NCI-H1092 treated with DMSO at 0.1 percent for 48 hours (cell line): ENCODE measurements at places on chromosomes 5 and 9.

DNA sequence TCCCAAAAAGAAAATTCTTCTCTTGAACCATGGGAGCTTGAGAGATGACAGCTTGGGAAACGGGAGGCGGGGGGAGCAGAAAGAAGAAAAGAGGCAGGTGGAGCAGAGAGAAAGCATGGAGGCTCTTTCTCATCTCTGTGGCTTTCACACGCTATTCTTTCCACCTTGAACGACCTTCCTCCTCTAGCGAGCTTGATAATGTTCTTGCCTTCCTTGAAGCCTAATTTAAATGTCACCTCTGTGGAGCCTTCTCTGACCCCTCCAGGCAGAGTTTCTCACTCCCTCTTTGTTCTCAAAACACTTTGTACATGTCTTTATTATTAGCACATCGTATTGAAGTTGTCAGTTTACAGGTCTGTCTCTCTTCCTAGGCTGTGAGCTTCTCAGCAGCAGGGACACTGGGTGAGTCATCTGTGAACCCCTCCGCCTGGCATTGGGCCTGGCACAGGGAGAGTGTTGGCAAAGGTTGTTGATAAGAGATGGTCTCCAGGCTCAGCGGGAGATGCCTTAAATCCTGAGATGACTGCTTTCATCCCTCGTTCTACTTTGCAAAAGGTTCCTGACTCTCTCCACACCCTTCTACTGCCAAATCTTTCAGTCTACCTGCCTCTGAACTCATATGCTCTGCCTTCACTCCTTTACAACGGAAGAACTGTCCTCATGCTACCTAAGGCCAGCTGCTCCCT, 14.1 kb upstream of the STRBP start:
- DNase-seq = peak; percentile 19

DNA sequence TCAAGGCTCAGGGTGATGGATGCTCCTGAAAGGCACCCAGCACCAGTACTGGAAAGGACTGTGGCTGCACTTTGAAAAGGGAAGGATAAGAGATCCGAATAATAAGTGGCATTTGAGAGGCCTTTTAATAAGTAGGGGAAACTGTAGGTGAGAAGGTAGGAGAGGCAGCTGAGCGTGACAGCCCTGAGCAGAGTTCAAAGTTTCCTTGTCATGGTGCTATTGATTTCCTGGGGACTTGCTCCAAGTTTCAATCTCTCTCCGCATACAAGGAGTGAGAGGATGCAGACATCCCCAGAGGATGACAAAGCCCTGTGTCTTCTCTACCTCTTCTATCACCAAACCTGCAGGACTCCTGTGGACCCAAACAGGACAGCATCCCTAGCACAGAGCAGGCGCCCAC, 354.5 kb downstream of the SPOCK1 start:
- DNase-seq = no peak

DNA sequence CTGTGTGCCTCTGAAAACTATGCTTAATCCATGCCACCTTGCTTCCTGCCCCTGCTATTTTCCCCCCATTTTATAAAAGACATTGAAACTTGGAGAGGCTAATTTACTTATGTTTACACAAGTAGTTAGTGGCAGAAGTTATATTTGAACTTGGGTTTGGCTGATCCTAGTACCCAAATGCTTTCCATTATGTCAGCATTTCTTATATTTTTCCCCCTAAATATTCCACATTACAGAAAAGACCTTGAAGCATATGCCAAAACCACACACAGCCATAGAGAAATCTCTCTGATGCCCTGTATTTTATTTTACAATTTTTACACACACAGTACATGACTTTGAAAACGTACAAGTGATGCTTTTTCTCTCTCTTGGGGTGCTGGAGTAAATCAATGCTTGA, 11.2 kb downstream of the C1QTNF2 start:
- DNase-seq = no peak

- DNase-seq = no peak
Observed at GRCh38 chr5:142479854-142480519, 155.2 kb upstream of the SPRY4 start.

DNA sequence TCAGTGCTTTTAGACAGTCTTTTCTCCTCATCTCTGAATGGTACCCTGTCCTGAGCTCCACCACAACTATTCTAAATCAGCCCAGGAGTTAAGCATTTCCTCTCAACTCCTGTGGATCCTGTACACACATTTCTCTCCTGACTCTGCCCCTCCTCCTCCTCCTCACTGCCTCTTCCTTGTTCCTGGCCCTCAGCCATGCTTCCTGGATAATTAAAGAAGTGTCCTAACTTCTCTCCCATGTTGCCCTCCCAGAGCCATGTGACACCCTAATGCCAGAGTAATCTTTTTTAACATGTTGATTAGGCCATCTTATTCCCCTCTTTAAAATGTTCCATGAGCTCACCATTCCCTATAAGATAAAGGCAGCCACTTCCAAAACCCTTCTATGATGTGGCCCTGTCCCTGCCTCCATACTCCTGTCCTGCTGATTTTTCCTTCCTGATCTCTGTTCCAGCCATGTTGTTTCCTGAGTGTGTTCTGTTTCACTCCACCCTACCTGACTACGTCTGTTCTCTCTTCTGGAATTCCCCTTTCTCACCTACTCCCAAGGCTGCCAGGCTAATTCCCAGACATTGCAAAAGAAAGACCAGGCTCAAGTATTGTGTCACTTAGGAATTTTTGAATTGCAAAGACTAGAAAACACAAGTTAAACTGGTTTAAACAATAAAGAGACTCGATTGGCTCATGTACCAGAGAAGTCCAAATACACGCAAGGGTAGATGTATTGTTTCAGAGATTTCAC, 295.2 kb downstream of the MAST4 start:
- DNase-seq = no peak

GRCh38 chr9:133774799-133775198, 36.6 kb upstream of the SARDH start:
- DNase-seq = no peak

GRCh38 chr9:27471366-27471765, 52.7 kb upstream of the IFNK start:
- DNase-seq = no peak

DNA sequence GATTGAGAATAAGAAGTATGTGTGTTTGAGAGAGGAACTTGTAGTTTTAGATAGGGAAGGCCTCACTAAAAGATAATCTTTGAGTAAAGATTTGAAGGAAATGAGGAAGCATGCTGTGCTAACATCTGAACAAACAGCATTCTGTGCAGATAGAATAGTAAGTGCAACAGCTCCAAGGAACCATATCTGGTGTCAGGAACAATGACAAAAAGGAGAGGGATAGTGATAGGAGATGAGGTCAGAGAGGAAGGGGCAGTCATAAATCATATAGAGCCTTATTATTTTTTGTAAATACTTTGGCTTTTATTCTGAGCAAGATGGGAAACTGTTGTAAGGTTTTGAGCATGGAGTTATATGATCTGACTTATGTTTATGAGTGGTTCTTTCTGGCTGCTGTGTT, 3.8 kb downstream of the MRPL22 start:
- DNase-seq = no peak

DNA sequence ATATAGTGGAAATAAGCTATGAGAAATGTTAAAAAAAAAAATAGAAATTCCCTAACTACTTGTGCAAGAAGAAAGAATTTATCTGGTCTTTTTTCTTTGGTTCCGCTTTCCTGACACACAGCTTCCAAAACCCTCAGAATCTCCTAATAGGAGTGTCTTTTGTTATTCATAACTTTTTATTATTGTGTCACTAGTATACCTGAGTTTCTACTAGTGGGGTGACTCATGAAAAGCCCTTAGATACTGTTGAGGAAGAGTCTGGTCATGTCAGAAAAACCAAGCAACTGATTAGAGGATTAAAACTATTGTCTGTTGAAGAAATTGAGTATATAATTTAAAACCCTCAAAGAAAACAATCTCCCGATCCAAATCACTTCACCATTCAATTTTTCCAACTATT, 152.8 kb upstream of the IFNE start:
- no peak for DNase-seq

DNA sequence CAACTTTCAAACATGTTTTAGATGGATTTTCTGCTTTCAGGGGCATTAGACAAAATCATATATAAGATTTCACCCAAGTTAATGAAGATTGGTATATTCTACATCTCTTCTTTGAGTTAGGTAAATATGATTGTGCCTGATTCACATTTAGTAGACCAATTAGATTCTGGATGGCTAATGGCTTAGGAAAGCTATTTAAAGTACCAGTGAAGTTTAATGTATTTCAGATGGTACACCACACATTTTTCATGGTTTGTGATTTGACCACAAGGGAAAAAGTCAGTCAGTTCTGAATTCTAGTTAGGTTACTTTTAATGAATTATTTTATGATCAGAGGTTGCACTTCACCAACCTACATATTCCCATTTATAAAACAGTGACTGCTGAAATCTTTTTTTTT, 409.7 kb downstream of the ADGRV1 start:
- DNase-seq = no peak

DNA sequence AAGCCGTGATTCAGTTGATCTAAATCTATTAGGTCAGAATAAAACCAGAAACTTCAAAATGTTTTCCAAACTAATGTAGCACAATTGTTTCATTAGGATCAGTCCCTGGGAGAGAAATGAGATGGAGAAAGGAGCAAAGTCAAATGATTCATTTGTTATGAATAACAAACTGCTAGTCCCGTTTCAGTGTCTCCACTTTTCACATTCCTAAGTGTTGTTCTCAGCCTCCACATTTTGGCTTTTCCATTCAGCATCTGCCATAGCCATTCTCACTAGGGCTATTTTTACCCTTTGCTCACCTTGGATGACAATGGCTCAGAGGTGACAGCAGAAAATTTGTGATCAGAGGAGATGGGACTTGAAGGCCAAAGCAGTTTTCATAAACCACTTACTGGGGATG, 314.1 kb upstream of the KIF2A start:
- no peak for DNase-seq

DNA sequence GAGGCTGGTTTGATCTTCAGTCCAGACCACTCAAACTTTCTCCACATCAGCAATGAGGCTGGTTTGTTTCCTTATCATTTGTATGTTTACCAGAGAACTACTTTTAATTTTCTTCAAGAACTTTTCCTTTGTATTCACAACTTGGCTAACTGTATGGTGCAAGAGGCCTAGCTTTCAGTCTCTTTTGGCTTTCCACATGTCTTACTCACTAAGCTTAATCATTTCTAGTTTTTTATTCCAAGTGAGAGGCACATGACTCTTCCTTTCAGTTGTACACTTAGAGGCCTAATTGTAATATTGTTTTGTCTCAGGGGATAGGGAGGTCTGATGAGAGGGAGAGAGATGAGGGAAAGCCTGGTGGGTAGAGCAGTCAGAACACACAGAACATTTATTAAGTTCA, 554.0 kb upstream of the ARRDC3 start:
- no peak for DNase-seq

- DNase-seq = no peak
Observed at GRCh38 chr9:27124151-27124550, 15.1 kb downstream of the TEK start.

- DNase-seq = no peak
Observed at GRCh38 chr5:154811653-154812465, 38.5 kb downstream of the FAXDC2 start.

GRCh38 chr5:139407517-139407916, 3.6 kb upstream of the SPATA24 start:
- DNase-seq = no peak

DNA sequence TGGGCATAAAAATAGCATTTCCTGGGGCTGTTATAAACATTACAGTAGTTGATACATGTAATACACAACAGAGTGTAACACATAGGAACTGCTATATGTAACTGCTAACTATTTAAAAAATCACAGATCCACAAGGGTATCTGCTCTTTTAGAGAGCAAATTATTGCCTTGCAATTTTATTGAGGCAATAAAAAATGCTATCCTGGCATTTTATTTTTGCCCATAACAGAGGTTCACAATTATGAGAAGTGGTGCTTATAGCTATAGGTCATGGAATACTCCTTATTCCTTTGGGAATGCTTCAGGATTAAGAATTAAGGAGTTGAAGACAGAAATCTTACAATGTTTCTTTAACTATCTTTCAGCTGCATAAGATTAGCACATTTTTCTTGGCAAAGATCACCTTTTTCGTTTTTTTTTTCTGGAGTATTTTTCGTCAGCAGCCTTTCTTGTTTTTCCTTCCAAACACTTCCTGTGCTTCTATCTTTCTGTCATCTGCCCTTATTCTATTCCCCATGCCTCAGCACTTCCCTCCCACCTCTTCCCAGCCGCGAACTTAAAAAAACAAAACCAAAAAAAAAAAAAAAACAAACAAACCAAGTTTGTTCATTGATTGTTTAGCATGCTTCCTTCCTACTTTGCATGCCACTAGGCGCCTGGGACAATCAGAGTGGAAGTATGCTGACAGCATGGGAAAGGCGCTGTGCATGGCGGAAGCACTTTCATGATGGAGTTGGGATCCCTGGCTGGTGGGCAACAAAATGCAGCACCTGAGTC, 264.2 kb downstream of the MAST4 start:
- DNase-seq = no peak

- no peak for DNase-seq
Observed at GRCh38 chr9:81460693-81461092, 228.7 kb downstream of the TLE1 start.

DNA sequence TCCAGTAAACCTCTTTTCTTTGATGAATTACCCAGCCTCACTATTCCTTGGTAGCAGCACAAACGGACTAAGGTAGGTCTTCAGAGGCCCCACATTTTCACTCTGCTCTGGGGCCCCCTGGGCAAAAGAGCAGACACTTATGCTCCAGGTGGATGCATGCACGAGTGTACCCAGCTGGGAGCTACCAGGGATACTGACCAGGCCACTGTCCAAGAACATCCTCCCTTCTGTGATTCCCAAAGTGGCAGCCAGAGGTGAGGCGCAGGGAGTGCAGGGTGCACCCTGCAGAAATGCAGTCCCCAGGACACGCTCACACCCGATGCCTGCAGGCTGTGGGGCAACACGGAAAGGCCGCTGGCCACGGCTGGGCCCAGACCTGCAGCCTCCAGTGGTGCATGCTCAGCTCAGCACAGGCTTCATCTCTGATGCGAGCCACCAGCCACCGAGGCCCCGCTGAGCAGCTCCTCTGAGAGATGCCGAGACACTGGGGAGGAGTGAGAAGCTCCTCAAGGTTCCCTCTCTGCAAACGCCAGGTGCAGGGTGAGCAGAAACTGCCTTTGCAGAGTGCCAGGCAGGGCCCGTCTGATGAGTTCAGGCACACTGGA, 48.1 kb upstream of the OLFM1 start:
- no peak for DNase-seq

GRCh38 chr5:148932355-148932935, 106.0 kb downstream of the ADRB2 start:
- DNase-seq = no peak

DNA sequence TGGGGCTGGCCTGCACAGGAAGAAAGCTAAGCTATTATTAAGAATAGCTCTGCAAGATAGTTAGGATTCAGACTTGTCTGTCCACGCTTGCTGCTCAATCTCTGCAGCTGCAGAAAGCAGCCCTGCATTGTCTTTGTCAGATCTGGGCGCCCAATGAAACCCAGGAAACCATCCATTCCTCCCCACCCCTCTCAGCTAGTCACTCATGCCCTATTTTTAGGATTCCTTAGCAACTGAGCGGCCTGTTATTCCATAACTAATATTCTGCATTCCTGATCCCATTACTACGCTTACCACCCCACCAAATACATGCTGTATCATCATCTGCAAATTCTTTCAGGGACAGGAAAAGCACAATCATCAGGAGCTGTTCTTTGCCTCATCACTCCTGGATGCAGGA, 52.9 kb upstream of the APC start:
- no peak for DNase-seq
